ENCODE measurements at places on chromosomes 13 and 19. TPM values are rescaled to one million over a fixed set of nuclear protein-coding genes. Genes with fewer than 3 reads are reported as not detected.

OLFM2 gene
- total RNA-seq: 106 TPM

TYROBP gene
- 5.5 TPM for total RNA-seq

EPSTI1 gene
- total RNA-seq: 3.0 TPM

TMEM143 gene
- total RNA-seq: 6.0 TPM

HNRNPM gene
- 74.3 TPM for total RNA-seq

MADCAM1 gene
- total RNA-seq: 2.8 TPM

DCLK1 gene
- 391 TPM for total RNA-seq

NUCB1 gene
- total RNA-seq: 69.9 TPM

FOSB gene
- 4.4 TPM for total RNA-seq

GIPR gene
- total RNA-seq: not detected

LILRA2 gene
- 0.46 TPM for total RNA-seq

FAM124A gene
- 6.5 TPM for total RNA-seq

ZNF382 gene
- 88.6 TPM for total RNA-seq

CPB2 gene
- total RNA-seq: not detected

IZUMO1 gene
- not detected for total RNA-seq

ELSPBP1 gene
- total RNA-seq: not detected

MUC16 gene
- not detected for total RNA-seq

JAK3 gene
- total RNA-seq: 3.5 TPM

WDR88 gene
- not detected for total RNA-seq

FGF22 gene
- 0.69 TPM for total RNA-seq

All from diencephalon (tissue), 1 donor.